SK-N-SH (cell line): ENCODE measurements at places on chromosomes 16 and 17.

DNA sequence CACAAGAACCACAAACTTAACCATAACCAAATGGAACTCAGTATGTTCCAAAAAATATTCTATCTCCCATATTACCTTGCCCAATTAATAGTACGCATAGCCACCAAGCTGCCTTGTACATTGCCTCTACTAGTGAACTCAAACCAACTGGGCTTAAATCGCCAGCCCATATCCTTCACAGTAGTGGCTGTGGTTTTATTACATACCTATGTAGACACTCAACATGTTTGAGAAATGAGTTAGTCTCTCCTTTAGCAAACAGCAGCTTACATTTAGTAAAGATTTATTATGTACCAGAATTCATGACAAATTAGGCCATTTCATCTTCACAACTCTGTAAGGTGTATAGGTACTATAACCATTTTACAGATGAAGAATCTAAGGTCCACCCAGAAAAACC, 41.4 kb downstream of the GRB2 start:
- DNase-seq, result no peak

DNA sequence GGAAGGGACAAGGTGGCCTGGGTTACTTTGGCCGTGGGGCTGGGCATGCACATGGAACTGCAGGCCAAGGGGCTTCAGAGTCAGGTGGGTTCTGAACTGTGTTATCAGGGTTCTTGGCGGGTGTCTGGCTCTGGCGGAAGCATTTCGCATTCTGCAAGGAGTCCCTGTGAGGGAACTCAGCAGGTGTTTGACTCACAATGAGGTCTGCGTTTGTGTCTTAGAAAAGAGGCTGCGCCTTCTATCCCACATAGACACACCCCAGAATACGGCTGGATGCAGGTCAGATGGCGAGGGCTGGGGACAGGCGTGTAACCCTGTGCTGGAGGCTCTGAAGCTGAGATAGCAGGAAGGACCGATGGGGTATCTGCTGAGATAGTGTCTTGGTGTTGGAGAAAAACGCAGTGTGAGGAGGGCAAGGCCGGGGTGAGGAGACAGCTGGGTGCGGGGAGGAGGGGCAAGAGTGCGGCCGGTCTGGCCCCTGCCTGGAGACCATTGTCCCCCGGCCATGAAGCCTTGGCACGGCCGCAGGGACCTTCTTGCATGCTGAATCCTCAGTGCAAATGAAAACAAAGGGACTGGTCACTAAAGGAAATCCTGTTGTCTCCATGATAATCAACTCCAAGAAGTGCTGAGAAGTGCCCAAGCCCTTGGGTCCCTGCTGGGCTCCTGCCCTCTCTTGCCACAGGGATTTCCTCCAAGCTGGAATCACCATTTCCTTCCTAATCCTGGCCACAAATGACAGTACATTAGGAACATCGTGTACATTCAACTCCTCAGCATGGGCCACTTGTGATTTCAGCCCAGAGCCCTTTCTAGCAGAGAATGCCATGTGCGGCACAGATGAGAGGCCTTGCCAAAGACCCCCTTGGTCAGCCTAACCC, 22.8 kb upstream of the MTSS2 start:
- no peak for DNase-seq

DNA sequence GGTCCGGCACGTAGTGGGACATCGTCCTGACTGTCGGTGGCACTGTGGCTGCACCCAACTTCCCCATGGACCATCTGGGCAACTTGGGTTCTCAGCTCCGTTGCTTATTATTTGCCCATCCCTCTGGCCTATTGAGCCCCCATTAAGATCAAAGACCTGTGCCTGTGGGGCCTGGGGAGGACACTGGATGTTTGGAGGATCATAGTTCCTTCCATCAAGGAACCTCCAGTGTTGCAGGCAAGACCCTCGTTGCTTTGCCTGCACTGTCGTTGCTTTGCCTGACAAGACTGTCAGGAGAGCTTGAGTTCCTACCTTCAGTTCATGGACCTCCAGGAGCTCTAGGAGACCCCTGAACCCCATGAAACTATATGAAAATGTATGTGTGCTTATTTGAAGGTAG, 127.2 kb downstream of the CCDC144A start:
- no peak for DNase-seq

- DNase-seq, result no peak
Measured at GRCh38 chr16:58186176-58186944, 11.5 kb downstream of the CSNK2A2 start.

DNA sequence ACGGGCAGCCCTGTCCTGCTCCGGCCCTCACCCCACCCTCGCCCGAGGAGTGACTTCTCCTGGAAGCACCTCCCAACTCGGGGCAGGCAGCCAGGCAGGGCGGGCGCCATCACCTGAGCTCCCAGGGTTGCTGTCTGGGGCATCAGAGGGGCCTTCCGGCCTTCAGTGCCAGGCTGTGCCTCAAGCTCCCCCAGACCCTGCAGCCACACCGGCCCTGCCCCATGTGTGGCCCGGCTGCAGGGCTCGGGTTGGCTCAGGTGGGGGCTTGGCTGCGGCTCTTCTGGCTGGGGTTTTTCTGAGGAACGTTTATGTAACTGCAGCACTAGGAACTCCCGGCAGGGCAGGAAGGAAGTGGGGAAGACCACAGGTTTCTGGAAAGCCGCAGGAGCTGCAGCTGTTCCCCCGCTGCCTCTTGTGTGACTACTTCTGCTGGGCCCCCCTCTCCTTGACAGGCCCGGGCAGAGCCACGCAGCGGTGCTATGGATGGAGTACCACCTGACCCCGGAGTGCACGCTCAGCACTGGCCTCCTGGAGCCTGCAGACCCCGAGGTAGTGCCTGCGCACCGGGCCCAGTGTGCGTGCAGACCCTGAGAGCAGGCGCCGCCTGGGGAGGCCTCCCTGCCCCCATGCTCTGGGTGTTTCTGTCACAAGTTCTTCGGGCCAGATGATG, 45.6 kb downstream of the PRMT7 start:
- DNase-seq, result peak; percentile 25

DNA sequence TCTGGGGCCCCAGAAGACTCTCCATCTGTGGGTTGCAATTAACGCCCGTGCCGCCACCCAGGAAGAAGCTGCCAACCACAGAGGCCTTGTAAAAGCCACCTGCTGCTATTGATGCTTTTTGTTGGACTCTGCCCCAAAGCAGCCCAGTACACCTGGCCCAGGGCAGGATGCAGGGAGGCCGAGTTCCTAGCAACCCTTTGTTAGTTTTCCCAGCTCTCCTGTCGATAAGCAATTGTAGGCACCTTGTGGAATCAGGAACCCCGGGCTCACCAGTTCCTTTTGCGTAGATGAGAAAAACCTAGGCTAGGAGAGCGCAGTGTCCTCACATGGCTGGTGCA, 103.3 kb downstream of the ABCC6 start:
- no peak for DNase-seq
